ENCODE measurements at places on chromosomes 6 and 20. TPM values are rescaled to one million over a fixed set of nuclear protein-coding genes. Genes with fewer than 3 reads are reported as not detected.

DNA sequence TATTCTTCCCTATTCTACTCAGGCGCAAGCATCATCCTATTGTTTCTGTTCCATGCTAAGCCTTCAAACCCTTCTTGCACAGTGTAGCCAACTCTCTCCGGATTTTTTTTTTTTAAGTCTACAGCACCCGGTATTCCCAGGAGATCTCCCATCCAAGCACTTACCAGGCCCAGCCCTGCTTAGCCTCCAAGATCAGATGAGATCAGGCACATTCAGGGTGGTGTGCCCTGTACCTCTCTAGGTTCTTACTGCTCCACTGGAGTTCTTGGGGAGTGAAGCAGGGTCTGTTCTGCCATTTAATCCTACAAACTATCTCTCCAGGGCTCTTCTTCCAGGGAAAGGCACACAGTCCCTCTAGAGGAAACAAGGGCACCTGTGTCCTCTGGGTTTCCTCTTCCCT, 14.9 kb upstream of the NUP153 start:
- DNase-seq = no peak

- DNase-seq = no peak
Observed at GRCh38 chr6:163943607-163944385, 529.3 kb downstream of the QKI start.

- DNase-seq = no peak
Observed at GRCh38 chr6:37260040-37260439, 2.1 kb upstream of the TMEM217 start.

- no peak for DNase-seq
Observed at GRCh38 chr6:13703496-13703895, 8.1 kb downstream of the RANBP9 start.

DNA sequence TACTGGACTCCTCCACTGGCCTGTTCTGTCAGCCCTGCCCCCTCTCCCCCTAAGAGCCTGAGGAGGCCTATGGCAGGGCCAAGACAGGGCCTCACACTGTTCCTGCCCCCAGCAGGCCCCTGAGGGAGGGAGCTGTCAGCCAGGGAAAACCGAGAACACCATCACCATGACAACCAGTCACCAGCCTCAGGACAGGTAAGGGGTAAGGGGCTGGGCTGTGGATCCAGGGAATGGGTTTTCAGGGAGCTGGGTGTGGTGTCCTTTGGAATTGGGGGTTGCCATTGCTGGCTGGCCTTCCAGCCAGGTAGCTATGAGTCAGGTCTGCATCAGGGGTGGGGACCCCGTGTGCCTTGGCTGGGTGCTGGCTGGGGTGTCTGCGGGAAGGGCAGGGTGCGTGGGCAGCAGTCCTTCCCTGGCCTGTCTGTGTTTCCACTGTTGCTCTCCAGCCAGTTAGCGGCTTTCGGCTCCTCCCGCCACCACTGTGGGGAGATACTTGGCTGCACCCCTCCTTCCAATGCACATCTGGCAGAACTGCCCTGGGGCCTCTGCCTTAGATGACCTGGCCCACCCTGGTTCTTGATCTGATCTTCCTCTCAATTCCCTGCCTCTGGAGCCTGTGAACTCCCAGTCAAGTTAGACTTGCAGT, 3.9 kb downstream of the SLC29A1 start:
- no peak for DNase-seq

The C6orf132 gene
- total RNA-seq = 0.16 TPM

The SLC4A11 gene
- 5.4 TPM for total RNA-seq

The TAP2 gene
- total RNA-seq = 258 TPM

GRCh38 chr6:114342086-114342825, 567 bp downstream of the HS3ST5 start:
- DNase-seq = no peak

- DNase-seq = no peak
Observed at GRCh38 chr6:75348882-75349261, 64.3 kb upstream of the TMEM30A start.

The ENPP1 gene
- total RNA-seq = 0.47 TPM

The TTBK1 gene
- total RNA-seq = 0.20 TPM

- no peak for DNase-seq
Observed at GRCh38 chr20:1190847-1191246, 6.1 kb upstream of the TMEM74B start.

DNA sequence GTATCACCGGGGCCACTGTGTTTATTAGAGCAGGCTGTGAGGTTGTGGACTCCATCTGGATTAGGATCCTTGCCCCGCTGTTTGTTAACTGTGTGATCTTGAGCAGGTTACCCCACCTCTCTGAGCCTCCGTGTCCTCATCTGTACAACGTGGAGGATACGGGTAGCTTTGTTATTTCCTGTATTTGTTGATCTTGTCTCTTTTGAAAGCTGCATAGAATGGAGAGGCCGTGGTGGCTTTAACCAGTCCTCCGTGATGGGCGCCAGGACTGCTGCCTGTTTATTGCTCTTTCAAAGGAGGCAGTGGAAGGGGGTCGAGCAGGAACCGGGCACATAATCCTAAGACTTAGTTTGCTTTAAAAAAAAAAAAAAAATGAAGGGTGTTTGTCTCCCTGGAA, 22.9 kb downstream of the BCAS4 start:
- no peak for DNase-seq

GRCh38 chr6:53928641-53929040, 133.8 kb downstream of the LRRC1 start:
- DNase-seq = no peak

DNA sequence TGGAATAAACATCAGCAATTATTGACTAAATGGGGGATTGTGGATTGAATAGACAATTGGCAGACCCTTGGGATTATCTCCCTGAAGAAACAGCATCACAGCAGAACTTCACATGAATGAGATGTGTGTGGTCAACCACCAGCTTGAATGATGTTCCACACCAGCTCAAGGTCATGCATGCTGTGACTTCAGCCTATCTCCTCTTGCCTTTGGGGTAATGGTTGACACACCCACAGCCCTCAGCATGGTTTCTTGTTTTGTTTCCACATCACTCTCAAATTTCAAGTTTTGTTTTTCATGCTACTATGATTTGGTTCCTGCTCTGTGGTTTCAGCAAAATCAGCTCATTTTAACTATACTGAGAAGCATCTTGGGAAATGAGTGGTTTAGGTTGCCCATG, 94.3 kb downstream of the PAK5 start:
- no peak for DNase-seq

DNA sequence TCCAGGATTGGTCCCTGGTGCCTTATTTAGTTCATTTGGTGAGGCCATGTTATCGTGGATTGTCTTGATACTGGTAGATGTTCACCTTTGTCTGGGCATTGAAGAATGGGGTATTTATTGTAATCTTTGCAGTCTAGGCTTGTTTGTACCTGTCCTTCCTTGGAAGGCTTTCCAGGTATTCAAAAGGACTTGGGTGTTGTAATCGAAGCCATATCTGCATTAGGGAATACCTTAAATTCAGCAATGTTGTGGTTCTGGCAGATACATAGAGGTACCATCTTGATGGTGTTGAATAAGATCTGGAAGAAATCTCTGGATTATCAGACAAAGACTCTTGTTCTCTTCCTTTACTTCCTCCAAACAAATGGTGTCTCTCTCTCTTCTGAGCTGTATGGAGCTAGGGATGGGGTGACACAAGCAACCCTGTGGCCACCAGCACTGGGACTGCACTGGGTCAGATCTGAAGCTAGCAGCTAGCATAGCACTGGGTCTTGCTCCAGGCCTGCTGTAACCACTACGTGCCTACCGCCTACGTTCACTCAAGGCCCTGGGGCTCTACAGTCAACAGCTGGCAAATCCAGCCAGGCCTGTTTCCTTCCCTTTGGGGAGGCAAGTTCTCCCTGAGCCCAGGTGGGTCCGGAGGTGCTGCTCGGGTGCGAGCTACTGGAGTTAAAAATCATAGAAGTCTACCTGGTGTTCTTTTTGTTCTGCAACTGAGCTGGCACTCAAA, 261.1 kb upstream of the CITED2 start:
- DNase-seq = no peak

The HLA-DOA gene
- total RNA-seq = 11.8 TPM

DNA sequence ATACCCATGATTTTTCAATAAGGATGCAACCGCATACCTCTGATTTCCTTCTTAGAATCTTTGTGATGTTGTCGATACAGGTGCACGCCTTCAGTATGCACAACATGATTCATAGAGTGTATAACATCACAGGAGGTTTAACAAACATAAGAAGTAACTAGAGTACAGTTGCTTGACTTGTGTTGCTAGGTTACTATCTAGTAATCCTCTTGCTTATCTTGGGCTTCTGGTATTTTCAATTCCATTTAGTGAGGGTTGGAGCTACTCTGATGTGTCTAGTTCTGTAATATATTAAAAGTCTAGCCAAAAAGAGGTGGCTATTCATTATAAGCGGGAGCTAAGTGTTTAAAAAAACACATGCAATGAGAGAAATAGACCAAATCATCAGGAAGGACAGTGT, 85.5 kb upstream of the TENT5A start:
- DNase-seq = no peak

All from activated CD8-positive, alpha-beta memory T cell treated with anti-CD3 and anti-CD28 coated beads, Interleukin-2, amount 10 ng/mL, durations not matched to agents 7 days and 5 days (primary cell).